ENCODE measurements at places on chromosomes 12 and 14.

GRCh38 chr12:49796606-49797448, 31.4 kb downstream of the NCKAP5L start:
- DNase-seq, result no peak

- DNase-seq, result no peak
Observed at GRCh38 chr14:77903221-77903620, 103.3 kb downstream of the ADCK1 start.

- no peak for DNase-seq
Observed at GRCh38 chr12:49521389-49521788, 17.4 kb upstream of the KCNH3 start.

DNA sequence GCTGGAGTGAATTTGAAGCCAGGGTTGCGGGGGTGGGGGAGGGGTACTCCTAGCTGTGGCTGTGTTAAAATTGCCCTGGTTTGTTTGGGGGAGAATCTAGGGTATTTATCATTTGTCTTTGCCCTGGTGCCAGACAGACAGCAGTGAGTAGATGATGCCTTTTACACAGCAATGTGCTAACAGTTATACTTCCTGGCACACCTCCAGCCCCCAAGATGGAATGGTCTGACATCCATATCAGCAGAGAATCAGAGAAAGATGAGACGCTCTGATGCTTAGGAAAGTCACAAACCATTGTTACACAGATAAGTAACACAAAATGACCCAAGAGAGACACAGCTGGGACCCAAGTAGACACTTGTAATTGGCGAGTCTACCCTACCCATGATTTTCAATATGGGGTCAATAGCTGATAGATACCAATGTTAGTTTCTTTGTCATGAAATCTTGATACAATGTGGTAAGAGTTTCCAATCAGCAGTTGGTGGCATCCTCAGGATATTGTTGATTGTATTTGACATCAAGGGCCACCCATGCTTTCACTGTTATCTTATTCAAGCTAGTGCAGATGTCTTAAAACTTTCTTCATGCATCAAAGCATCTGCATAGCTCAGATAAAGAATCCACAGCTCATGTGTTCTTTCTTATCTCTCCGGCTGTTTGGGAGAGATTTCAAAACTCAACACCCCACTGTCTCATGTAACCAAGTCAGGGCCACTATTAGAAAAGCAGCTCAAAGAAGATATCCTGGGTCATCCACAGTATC, 2.6 kb upstream of the PRKAB1 start:
- DNase-seq, result no peak

DNA sequence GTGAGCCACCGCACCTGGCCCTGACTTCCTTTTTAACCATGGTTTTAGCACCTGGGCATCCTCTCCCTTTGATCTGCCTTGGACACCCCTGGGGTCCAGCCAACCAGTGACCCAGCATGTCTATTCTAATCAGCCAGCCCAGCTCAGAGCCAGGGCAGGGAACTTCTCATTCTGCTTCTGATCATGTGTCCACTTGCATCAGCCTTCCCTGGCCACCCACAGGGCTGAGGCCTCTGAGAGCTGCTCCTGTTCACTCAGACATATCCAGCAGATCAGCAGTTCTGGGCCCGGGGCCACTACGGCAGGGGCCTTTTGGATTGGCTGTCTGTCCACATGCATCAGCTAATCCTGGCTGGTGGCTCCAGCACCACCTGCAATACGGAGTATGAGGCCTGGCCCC, 117.9 kb upstream of the MAP1LC3B2 start:
- no peak for DNase-seq

GRCh38 chr12:65296508-65297265, 18.2 kb downstream of the MSRB3 start:
- DNase-seq, result no peak

DNA sequence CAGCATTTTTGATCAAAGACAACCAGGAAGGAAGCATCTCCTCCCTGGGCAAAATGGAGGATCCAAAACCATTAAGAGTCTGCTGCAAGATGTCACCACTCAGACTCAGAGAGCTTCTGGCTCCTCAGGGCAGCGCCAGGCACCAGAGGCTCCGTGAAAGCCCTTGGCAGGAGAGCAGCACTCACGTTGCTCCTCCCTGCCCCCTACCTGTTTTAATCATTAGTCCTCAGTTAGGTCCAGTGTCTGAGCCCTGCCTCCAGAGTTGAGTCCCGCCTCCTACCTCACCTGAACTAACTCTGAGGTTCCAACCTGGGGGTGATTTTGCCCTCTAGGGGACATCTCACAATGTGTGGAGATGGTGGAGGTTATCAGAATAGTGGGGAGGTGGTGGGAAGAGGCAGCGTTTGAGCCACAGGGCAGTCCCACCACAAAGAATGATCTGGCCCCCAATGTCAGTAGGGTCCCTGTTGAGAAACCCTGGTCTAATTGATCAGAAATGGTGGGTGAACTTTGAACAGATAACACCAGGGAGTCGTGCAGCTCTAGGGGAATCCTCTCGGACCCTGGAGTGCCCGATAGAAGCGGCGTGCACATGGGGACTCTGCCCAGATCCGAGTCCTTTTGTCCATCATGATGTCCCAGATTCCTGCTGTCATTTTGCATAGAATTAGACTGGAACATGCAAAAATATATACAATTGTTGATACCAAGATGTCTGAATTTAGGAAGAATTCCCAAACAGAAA, 156.7 kb upstream of the DIO3 start:
- no peak for DNase-seq
